Stimulated activated CD8-positive, alpha-beta memory T cell treated with anti-CD3 and anti-CD28 coated beads, Interleukin-15, amount 100 ng/mL, for 4 hours (primary cell): ENCODE measurements at places on chromosomes 4 and X.

- DNase-seq, result no peak
Measured at GRCh38 chr4:137070614-137071013, 461.7 kb downstream of the PCDH18 start.

- no peak for DNase-seq
Measured at GRCh38 chr4:118400356-118400755, 47.6 kb upstream of the PRSS12 start.

DNA sequence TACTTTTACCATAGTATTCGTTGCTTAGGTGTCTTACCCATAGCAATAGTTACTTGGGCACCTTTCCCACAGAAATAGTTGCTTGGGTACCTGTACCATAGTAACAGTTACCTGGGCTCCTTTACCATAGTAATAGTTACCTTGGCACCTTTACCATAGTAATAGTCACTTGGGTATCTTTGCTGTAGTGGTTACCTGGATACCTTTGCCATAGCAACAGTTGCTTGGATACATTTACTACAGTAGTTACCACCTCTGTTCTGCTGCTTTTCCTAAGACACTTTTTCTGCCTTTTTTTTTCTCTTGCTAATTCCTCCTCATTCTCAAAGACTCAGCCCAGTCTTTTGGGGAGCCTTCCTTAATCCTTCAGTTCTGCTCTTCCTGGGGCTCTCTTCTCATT lies 272.8 kb upstream of the PUDP start:
- DNase-seq, result no peak

GRCh38 chr4:129145222-129145730 lies 49.3 kb downstream of the C4orf33 start:
- no peak for DNase-seq

- DNase-seq, result no peak
Measured at GRCh38 chr4:76951672-76952010, 2.1 kb downstream of the SEPTIN11 start.
